ENCODE measurements at places on chromosomes 4 and X.

GRCh38 chr4:107719207-107719921 lies 670 bp downstream of the PAPSS1 start:
- peak; percentile 30 for DNase-seq

GRCh38 chr4:7649741-7650531 lies 215.2 kb upstream of the PSAPL1 start:
- peak; percentile 98 for DNase-seq

- DNase-seq, result peak; percentile 92
These were observed 9.9 kb downstream of the APBB2 start for GRCh38 chr4:41204400-41204978.

DNA sequence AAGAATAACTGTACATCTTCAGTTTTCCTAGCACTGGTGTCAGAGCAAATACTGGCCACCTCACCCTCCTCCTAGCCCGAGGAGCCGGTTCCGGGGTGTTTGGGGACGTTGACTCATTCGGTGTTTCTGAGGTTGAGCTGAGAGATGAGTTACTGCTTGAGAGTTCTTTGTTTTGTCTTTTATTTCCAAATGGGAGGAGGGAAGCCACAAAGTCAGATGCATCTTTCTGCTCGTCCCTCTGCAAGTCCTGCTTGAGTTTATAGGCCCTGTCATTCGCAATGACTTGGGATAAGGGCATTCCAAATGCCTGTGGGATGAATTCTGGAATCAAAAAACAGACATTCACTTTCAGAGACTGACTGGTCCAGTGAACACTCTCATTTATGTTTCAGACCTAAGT lies 77.5 kb downstream of the HCCS start:
- peak; percentile 58 for DNase-seq

DNA sequence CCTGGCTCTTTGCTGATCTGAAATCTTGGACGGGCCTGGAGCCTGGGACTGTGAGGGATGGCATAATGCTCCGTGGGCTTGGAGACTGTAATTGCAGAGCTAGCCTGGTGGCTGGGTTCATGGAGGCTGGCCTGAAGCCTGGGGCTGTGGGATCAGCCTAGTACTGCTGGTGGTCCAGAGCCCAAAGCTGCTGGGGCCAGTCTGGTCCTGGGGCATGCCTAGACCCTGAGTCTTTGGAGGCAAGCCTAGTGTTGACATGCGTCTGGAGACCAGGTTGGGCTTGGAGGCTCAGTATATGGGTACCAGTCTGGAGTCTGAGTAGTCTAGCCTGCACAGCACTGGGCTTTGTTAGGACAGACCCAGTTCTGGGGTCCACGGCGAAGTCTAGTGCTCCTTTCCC lies 172.0 kb upstream of the ZC4H2 start:
- no peak for DNase-seq

DNA sequence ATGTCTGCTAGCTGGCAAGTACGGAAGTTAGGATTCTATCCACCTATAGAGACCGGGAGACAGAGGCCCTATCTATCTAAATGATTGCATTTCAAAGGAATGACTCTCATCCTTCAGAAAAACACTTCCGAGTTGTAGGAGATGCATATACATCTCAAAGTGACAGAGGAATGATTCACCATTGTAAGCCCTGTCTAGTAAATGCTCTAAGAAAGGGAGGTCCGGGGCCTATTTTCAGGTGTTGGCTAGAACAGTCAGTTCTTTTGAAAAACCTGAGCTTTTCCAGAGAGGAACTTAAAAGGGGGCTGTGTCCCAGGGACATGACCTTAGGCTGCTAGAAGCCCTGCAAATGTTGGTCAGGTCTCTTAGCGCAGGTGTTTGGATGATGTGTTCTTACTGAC lies 262.9 kb upstream of the IL1RAPL1 start:
- no peak for DNase-seq

GRCh38 chr4:94032754-94033153 lies 174.9 kb upstream of the SMARCAD1 start:
- DNase-seq, result peak; percentile 45

DNA sequence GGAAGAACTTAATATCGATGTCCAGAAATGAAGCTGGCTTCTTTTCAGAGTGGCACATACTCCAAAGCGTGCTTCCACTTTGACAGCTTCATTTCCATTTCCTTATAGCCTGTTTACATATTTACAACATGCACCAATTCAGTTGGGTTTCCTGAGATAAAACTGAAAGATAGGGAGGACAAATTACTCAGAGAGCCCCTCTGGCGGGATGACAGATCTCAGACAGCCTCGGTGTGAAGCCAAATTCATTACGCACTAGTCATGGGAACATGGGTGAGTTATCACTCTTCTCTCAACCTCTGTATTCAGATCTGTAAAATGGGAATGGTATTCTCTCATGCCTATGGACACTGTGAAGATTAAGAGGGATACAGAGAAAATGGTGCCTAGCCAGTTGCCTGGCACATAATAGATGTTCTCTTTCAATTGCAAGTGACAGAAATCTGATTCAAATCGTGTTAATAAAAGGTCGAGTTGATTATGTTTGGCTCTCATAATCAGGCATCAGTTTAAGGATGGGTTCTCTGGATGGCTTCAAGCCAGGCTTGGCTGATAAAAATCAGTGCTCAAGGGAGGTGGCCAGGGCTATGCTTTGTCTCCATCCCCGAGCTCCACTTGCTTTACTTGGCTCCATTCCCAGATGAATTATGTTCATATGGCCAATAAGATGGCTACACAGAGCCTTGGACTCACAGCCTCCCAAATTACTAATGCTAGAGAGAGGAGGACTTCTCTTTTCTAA lies 132.2 kb upstream of the C1QTNF7 start:
- DNase-seq, result peak; percentile 0

- DNase-seq, result peak; percentile 20
These were observed 146.7 kb downstream of the PCDH7 start for GRCh38 chr4:30866907-30867306.

- DNase-seq, result no peak
These were observed 3.2 kb upstream of the MAGEB2 start for GRCh38 chrX:30212172-30212571.

- no peak for DNase-seq
These were observed 1066.0 kb downstream of the GLUD2 start for GRCh38 chrX:122113376-122113775.

DNA sequence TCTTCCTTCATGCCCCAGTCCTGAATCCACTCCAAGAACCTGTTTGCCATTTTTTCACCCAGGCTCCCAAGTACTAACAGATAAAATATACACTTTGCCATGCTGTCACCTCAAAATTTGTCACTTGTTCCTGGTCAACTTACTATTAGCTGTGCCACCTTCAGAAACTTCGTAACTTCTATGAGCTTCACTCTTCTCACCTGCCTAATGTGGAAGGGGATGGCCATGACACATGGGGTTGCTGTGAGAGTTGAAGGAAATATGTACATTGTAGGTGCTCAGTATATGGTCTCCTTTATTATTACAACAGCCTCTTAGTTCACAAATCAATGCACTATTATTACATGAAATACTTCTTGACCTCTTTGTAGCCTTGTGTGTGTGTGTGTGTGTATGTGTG lies 10.4 kb downstream of the TMSB4X start:
- DNase-seq, result no peak

GRCh38 chrX:155434906-155435743 lies 23.3 kb downstream of the F8A3 start:
- no peak for DNase-seq

DNA sequence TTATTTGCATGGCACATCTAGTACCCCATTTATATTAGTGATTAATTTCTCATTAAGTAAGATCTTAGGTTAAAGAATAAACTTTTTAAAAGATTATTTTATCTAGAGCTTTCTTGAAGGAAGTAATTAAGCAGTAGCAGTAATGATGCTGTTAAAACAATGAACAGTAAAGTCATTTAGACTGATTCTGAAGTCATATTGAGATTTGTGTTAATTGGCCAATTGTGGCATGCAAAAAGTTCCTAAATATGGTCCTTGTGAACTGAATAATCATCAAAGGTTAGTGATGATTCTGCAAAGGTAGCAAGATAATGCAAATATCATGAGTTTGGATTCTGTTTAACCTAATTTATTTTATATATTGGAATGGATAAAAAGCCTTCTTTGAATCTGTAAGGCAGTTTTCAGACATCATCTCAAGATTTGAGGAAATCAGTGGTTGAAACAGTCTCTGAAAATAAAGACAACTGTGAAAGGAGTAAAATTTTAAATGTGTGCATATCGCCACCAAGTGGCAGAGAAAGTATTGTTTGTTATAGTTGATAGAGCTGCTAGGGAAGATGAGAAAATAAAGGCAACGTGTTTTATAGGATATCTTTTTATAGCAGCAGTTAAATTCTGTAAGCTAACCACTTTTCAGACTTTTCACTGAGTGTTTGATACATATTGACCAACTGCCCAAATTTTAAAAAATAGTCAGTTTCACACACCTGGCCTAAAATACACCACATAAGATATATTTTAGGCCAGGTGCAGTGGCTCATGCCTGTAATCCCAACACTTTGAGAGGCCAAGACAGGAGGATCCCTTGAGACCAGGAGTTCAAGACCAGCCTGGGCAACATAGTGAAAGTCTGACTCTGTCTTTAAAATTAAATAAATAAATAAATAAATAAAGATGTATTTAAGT lies 79.6 kb downstream of the CCKAR start:
- DNase-seq, result peak; percentile 61

GRCh38 chr4:138910195-138910913 lies 105.2 kb upstream of the NOCT start:
- DNase-seq, result peak; percentile 64

- DNase-seq, result no peak
These were observed 5.5 kb upstream of the MXD4 start for GRCh38 chr4:2267320-2267811.

DNA sequence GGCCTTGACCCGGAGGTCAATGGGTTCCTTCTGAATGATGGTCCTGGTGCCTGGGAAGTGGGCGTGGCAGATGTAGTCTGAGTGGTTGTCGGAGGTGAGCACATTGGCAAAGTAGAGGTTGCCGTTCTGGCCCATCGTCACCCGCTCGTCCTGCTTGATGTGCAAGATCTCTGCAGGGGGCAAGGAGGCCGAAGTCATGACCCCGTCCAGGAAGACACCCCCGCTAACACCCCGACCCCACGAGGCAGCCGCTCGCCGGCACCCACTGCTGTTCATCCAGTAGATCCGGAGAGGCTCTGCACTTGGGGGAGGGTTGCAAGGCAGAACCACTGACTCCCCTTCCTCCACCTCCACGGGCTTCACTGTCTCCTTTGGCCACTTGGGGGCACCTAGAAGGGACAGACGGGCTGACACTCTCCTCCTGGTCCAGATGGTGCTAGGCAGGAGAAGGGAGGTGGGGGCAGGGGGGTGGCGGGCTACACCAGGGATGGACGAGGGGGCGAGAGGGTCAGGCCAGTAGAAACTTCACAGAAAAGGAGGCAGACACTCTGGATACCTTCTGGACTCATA lies 15.1 kb downstream of the L1CAM start:
- no peak for DNase-seq

DNA sequence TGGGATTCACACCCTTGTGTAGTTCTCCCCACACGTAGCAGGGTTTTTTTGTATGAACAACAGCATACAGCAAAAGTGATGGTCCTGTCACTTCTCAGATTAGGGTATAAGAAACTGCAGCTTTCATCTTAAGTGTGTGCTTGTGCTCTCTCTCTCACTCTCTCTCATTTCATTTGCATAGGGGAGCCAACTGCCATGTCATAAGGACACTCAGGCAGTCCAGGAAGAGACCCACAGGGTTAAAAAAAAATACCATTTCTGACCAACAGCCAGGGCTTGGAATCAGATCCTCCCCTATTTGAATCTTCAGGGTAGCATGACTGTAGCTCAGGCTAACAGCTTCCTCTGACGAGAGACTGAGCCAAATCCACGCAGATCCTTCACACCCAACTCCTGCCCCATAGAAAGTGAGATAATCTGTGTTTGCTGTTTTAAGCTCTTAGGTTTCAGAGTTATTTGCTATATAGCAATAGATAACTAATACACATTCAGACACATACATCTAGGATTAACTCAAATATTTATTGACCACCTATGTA lies 331.2 kb downstream of the PAPSS1 start:
- DNase-seq, result no peak

GRCh38 chr4:182770996-182771514 lies 146.1 kb downstream of the DCTD start:
- DNase-seq, result no peak

GRCh38 chrX:154411981-154412340 lies 622 bp downstream of the TAFAZZIN start:
- DNase-seq, result peak; percentile 64

DNA sequence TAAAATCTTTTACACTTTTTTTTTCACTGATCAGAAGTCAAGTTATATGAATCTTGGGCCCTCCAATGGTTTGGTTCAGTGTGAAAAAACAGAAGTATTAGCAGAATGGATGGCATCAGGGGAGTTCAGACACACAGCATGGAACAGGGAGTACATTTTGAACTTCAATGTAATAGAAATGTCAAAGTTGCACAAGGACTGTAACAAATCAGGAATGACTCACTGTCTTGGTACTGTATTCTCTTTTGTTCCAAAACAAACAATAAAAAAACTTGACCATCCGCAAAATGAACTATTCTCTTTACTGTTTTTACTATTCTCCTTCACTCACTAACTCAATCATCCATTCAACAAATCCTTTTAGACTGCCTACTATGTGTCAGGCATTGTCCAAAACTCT lies 401.0 kb downstream of the FSTL5 start:
- peak; percentile 62 for DNase-seq

- no peak for DNase-seq
These were observed 82.6 kb downstream of the HADH start for GRCh38 chr4:108072300-108072699.

GRCh38 chr4:61428950-61429349 lies 228.8 kb downstream of the ADGRL3 start:
- DNase-seq, result no peak

All from A172 (cell line).